Epithelial cell of proximal tubule (primary cell): ENCODE measurements at places on chromosomes 2 and 18. TPM values are rescaled to one million over a fixed set of nuclear protein-coding genes. Genes with fewer than 3 reads are reported as not detected.

The UBE2F gene
- total RNA-seq, result 54.8 and 85.5 TPM in 2 replicates

The DSG1 gene
- not detected in 2 replicates for total RNA-seq

The C2orf15 gene
- 2.4 and 3.7 TPM in 2 replicates for total RNA-seq

The CPS1 gene
- total RNA-seq, result 2.2 and 2.8 TPM in 2 replicates

The RND3 gene
- total RNA-seq, result 51.8 and 59.1 TPM in 2 replicates

The SCN1A gene
- not detected in 2 replicates for total RNA-seq

The ADAM23 gene
- 0.92 and 1.7 TPM in 2 replicates for total RNA-seq

The IKZF2 gene
- 0.86 and 1.8 TPM in 2 replicates for total RNA-seq

The CHRND gene
- not detected in 2 replicates for total RNA-seq

The PRLH gene
- total RNA-seq, result not detected in 2 replicates

The EDAR gene
- total RNA-seq, result 0.65 and 1.0 TPM in 2 replicates

The IL36RN gene
- total RNA-seq, result not detected in 2 replicates

The CYRIA gene
- total RNA-seq, result 2.0 and 6.1 TPM in 2 replicates

The PJVK gene
- total RNA-seq, result 0.58 and 0.65 TPM in 2 replicates

The ACMSD gene
- total RNA-seq, result 0.23 and 0.29 TPM in 2 replicates

The AQP12B gene
- total RNA-seq, result not detected in 2 replicates

The DSG2 gene
- total RNA-seq, result 58.8 and 62.1 TPM in 2 replicates

The CFC1 gene
- not detected in 2 replicates for total RNA-seq

The SPEG gene
- total RNA-seq, result 4.6 and 28.3 TPM in 2 replicates

The LTBP1 gene
- total RNA-seq, result 10.5 and 43.9 TPM in 2 replicates

The HOXD4 gene
- total RNA-seq, result 26.0 and 28.0 TPM in 2 replicates

The FAM237A gene
- total RNA-seq, result not detected in 2 replicates

The ANKRD29 gene
- total RNA-seq, result 1.2 and 2.7 TPM in 2 replicates

The LIMS4 gene
- total RNA-seq, result 2.0 TPM in 1 of 2 replicates, not detected in the other

The MOGAT1 gene
- not detected in 2 replicates for total RNA-seq

The CREG2 gene
- 3.1 TPM in 1 of 2 replicates, not detected in the other for total RNA-seq

The EVX2 gene
- not detected in 2 replicates for total RNA-seq

The LRRTM1 gene
- 0.81 and 2.0 TPM in 2 replicates for total RNA-seq

The KIF1A gene
- 35.4 and 69.2 TPM in 2 replicates for total RNA-seq

The ABCG8 gene
- total RNA-seq, result not detected in 2 replicates

The ANKAR gene
- 1.4 and 2.0 TPM in 2 replicates for total RNA-seq

The RPIA gene
- total RNA-seq, result 6.7 and 8.0 TPM in 2 replicates

The CHAC2 gene
- 10.3 and 21.1 TPM in 2 replicates for total RNA-seq

The IL36B gene
- total RNA-seq, result not detected in 2 replicates

The REG3A gene
- not detected in 2 replicates for total RNA-seq

The OR6B2 gene
- total RNA-seq, result not detected in 2 replicates

The LYG2 gene
- not detected in 2 replicates for total RNA-seq

The LCT gene
- total RNA-seq, result not detected in 2 replicates

The HOXD13 gene
- total RNA-seq, result not detected in 2 replicates

The TNFAIP6 gene
- total RNA-seq, result 3.1 TPM in 1 of 2 replicates, not detected in the other

The ATP6V1C2 gene
- not detected in 2 replicates for total RNA-seq

The B3GNT7 gene
- total RNA-seq, result 10.7 and 13.7 TPM in 2 replicates

The FOXD4L1 gene
- not detected in 2 replicates for total RNA-seq

The LPIN2 gene
- total RNA-seq, result 15.6 and 18.2 TPM in 2 replicates

The EFEMP1 gene
- total RNA-seq, result 30.0 and 42.8 TPM in 2 replicates
